ENCODE measurements at places on chromosomes 12 and 14. TPM values are rescaled to one million over a fixed set of nuclear protein-coding genes. Genes with fewer than 3 reads are reported as not detected.

MARCHF9 gene
- 12.5 TPM for total RNA-seq

IFT43 gene
- total RNA-seq = 34.9 TPM

DNA sequence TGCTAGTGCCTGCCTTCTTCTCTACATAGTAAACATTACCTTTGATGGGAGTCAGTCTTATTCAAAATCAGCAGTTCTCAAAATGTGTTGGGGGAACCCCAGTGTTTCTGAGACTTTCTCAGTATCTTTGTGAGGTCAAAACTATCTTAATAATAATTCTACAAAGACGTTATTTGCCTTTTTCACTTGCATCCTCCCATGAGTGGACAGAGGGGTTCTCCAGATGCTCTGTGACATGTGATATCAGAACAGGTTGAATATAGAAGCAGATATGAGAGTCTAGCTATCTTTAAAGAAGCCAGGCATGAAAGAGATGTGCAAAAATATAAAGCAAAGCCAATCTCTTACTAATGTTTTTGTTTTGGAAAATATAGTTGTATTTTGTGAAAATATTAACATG, 144.7 kb downstream of the KTN1 start:
- H3K4me3 ChIP-seq = no peak overlapping the region
- H3K27ac ChIP-seq = no peak overlapping the region
- H3K27me3 ChIP-seq = no peaks in the 10 kb centered on the region
- peaks cover 6% of the 10 kb centered on the region for H3K4me1 ChIP-seq

GRCh38 chr12:91778938-91779400, 366.7 kb downstream of the BTG1 start:
- DNase-seq = peak; percentile 95
- peaks cover 39% of the 10 kb centered on the region for H3K4me1 ChIP-seq
- H3K36me3 ChIP-seq = peaks cover 11% of the 10 kb centered on the region

DNA sequence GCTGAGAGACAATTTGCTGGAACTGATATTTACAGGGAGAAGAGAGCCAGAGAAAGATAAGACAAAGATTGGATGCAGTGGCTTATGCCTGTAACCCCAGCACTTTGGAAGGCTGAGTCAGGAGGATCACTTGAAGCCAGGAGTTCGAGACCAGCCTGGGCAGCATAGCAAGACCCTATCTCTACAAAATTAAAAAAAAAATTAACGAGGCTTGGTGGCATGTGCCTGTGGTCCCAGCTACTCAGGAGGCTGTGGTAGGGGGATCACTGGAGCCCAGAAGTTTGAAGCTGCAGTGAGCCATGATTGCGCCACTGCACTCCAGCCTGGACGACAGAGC, 2.9 kb upstream of the P2RX7 start:
- peaks cover 36% of the 10 kb centered on the region for H3K4me1 ChIP-seq
- H3K4me3 ChIP-seq = no peak overlapping the region
- DNase-seq = no peak
- H3K27ac ChIP-seq = no peak overlapping the region
- peaks cover 6% of the 10 kb centered on the region for H3K36me3 ChIP-seq
- peaks cover 15% of the 10 kb centered on the region for H3K27me3 ChIP-seq

DNA sequence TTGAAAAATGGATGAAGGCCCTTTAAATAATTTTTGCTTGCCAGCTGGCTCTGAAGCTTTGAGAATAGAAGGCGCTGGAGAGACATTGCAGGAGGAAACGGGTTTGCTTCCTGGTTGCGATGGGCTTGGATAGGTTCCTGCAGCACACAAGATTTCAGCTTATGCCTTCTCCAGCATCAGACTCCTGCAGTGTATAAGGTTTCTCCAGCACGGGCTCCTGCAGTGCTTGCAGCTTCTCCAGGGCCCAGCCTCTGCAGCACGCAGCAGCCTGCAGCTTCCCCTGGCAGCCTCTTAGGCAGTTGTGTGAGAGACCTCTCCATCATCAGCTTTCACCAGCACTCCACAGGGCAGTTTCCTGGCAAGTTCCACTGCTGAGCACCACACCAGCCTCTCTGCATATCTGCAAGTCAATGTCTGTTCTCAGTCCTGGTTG, 78.7 kb upstream of the ZDHHC17 start:
- no peak overlapping the region for H3K4me3 ChIP-seq
- H3K36me3 ChIP-seq = no peaks in the 10 kb centered on the region
- H3K27me3 ChIP-seq = no peaks in the 10 kb centered on the region
- no peak overlapping the region for H3K27ac ChIP-seq
- no peak for DNase-seq

TAS2R50 gene
- 0.86 TPM for total RNA-seq

PGF gene
- total RNA-seq = 2.1 TPM

DNA sequence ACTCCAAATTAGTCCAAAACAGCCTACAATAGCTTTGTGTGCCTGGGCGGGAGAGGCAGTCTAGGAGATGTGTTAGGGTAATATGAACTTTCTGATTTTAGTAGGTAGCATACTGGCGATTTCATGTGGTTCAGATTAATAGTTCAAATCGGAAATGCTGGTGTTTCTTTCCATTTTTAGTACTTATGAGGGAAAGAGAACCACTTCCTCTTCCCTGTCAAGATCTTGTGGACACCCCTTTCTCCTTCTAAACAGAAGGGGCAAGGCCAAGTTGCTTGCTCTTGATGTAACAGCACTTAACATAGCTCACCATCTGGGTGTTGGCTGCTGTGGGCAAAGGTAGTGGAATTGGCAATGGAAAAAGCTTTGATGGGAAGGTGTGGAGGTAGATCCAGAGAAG, 32.2 kb upstream of the IGF1 start:
- no peaks in the 10 kb centered on the region for H3K4me1 ChIP-seq
- no peak overlapping the region for H3K27ac ChIP-seq
- no peaks in the 10 kb centered on the region for H3K36me3 ChIP-seq
- no peak for DNase-seq

GRCh38 chr14:76205708-76206107, 54.0 kb downstream of the GPATCH2L start:
- no peaks in the 10 kb centered on the region for H3K27me3 ChIP-seq
- peaks cover 24% of the 10 kb centered on the region for H3K4me1 ChIP-seq
- H3K4me3 ChIP-seq = no peak overlapping the region
- H3K27ac ChIP-seq = no peak overlapping the region
- peaks cover 51% of the 10 kb centered on the region for H3K36me3 ChIP-seq
